ENCODE measurements at places on chromosomes 5 and 9.

GRCh38 chr9:132006677-132007370 is 72.8 kb downstream of the MED27 start:
- DNase-seq = peak; percentile 53

DNA sequence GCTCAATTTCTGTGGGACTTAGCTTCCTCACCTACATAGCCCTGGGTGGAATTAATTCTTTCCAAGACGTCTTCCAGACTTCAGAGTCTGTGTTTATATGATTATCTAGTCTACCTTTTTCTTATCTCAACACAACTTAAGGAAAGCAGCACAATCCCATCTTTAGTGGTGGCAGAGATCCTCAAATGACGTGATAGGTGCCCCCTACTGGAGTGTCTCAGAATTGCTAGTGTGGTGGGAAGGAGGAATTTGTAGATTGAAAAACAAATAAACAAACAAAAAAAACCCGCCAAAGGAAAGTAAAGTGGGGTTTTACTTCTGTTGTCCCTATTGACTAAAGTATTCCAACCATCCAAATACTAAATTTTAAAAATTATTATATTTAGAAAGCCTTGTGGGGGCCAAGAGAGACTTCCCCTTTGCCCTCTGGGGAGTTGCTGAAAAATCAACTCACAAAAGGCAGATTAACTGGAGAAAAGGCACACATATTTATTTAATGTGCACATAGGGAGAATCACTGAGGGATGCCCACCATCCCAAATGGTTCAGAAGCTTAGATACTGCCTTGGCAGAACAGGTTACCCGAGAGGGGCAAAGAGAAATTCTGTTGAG is 283.3 kb downstream of the TMEM167A start:
- DNase-seq = no peak

DNA sequence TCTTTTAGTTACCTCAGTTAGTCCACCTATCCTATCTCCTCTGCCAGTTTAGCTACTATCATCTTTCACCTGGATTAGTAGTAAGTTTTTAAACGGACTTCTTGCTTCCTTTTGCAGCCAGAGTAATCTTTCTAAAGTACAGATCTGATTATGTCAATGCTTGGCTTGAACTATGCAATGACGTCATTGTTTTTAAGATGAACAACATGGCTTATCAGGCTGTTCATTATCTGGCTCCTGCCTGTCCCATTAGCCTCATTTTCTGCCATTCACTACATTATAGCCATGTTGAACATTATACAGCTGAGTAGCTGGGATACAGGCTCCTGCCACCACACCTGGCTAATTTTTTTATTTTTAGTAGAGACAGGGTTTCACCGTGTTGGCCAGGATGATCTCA is 98.7 kb downstream of the RANBP17 start:
- no peak for DNase-seq

DNA sequence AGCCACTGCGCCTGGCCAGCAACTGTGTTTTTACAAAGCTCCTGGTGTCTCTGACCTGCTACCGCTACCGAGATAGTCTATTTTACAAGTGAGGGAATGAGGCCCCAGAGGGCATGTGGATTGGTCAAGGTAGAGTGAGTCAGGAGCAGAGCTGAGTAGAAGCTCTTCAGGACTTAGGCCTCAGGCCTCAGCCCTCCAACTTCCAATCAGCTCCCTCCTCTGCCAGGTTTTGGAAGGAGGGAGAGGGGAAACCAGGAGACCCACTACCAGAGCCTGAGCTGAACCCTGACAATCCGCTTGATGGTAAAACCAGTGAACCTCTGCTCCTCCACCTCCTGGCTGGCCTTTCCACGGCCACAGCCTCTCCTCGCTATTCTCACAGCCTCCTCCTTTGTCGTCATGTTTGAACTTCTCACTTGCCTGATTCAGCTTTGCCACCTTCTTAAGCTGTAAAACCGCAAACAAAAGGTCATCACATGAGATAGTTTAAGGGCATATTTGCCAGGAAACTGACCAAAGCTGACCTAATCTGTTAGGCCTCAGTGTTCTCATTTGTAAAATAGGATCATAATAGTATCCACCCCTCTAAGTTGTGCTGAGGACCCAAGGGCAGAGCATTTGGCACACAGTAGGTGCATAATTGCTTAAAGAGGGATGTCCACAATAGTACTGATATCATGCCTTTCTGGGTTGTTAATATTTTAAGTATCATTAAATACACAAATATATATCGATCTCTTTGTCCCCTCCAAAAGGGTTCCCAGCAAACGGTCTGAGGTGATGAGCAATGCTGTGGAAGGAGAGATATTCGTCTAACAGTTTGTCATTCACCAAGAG is 1.7 kb downstream of the TRAF1 start:
- DNase-seq = no peak

DNA sequence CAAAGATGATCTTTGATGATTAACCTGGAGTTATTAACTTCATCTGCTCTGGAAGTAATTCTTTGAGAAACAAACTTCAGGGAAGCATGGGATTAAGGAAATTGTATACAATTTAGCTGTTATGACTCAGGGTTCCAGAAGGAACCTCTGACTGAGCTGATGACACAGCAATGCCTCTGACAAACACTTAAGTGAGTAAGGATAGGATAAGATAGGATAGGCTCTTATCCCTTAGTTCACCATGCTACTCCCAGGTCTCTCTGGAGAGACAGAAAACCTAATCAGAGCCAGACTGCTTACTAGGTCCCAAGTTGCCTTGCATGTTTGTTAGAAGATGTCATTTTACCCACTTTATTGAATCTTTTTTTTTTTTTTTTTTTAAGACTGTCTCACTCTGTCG is 12.6 kb upstream of the TMEM38B start:
- DNase-seq = no peak

- DNase-seq = no peak
Measured at GRCh38 chr9:8736805-8737204, 937.2 kb upstream of the DMAC1 start.

DNA sequence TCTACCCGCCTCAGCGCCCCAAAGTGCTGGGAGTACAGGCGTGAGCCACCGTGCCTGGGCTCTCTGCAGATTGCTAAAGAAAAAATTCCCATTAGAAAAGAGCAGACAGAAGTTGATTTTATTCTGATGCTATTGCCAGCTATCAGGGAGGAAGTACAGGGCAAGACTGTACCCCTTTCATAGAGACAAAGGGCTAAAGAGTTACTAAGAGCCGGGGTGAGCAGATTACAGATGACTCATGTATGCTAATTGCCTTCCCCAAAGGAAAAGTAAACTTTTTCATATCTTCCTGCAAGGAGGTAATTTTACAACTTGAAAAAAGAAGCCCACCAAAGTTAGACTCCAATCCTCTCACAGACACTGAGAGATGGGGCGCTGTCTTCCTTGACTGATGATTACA is 42.3 kb upstream of the MCTP1 start:
- no peak for DNase-seq

DNA sequence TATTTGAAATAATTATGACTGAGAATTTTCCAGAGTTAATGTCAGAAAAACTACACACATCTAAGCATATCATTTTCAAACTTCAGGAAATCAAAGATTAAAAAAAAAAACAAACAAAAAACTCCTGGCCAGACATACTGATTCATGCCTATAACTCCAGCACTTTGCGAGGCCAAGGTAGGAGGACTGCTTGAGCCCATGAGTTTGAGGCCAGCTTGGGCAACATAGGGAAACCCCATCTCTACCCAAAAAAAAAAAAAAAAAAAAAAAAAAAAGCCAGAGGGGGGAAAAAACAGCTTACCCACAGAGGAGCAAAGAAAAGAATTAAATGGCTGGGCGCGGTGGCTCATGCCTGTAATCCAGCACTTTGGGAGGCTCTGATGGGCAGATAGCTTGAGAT is 22.4 kb downstream of the EFCAB9 start:
- DNase-seq = no peak

All from NCI-H2227 treated with DMSO at 0.1 percent for 48 hours (cell line).